Activated CD4-positive, alpha-beta T cell treated with anti-CD3 and anti-CD28 coated beads, Interleukin-2, Interleukin-6, amounts not matched to agents 100 ng/mL and 50 ng/mL, durations not matched to agents 16 hours and 8 hours (primary cell): ENCODE measurements at places on chromosomes 5 and 9.
A peak's percentile ranks its signal among the peaks of the same experiment; 100 is the strongest.

- DNase-seq, result no peak
These were observed 268.3 kb upstream of the WWC1 start for GRCh38 chr5:168023191-168023590.

- DNase-seq, result no peak
These were observed 7.1 kb upstream of the OCLN start for GRCh38 chr5:69485471-69485870.

- no peak for DNase-seq
These were observed 4.4 kb upstream of the IL4 start for GRCh38 chr5:132669455-132669820.

GRCh38 chr9:136234597-136234996, 11.0 kb downstream of the QSOX2 start:
- DNase-seq, result no peak

- DNase-seq, result peak; percentile 33
These were observed 1.4 kb downstream of the SLC26A2 start for GRCh38 chr5:149961957-149962409.

GRCh38 chr9:91211414-91211813, 150.3 kb downstream of the AUH start:
- DNase-seq, result no peak

- no peak for DNase-seq
These were observed 227.8 kb downstream of the PLK2 start for GRCh38 chr5:58232130-58232529.

- DNase-seq, result no peak
These were observed 10.6 kb downstream of the PDE8B start for GRCh38 chr5:77221115-77221514.

- no peak for DNase-seq
These were observed 67.4 kb downstream of the UNC13B start for GRCh38 chr9:35229066-35229778.

DNA sequence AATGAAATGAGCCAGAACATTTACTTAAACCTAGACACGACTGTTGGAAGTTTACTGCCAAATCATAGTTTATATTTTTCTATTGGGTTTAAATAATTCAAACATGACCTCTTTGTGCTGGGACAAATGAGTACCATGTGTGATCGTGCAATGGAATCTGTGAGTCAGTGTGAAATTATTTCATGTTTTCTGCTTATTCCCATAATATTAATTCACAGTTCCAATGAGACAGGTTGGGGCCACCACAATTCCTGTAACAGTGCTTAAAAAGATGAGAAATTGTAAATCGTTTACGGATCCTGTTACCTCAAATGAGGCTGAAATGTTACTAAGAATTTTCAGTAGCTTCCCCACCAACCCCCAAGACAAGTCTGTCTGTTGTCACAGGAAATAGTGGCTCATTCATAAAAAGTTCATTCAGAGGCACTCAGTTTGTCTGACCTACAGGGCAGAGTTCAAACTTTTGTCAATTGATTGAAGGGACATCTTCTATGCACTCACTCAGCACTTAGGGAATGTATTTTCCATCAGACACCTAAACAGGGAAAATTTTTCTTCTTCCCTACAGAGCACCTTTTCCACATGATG, 563.9 kb upstream of the ADAMTS16 start:
- no peak for DNase-seq

GRCh38 chr5:98941131-98941883, 12.5 kb upstream of the CHD1 start:
- no peak for DNase-seq

DNA sequence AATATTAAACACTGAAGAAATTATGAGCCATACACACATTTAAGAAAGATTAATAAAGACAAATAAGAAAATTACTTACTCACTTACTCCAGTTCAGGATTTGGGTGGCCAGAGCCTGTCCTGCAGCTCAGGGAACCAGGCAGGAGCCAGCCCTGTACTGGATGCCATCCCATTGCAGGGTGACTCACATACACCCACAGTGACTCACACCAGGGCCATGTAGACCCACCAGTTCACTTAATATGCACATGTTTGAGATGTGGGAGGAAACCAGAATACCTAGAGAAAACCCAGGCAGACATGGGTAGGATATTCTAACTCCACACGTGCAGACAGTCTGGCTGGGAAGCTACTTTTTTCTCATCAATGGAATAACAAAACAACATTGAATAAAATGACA, 49.6 kb upstream of the ADRB2 start:
- DNase-seq, result peak; percentile 20

DNA sequence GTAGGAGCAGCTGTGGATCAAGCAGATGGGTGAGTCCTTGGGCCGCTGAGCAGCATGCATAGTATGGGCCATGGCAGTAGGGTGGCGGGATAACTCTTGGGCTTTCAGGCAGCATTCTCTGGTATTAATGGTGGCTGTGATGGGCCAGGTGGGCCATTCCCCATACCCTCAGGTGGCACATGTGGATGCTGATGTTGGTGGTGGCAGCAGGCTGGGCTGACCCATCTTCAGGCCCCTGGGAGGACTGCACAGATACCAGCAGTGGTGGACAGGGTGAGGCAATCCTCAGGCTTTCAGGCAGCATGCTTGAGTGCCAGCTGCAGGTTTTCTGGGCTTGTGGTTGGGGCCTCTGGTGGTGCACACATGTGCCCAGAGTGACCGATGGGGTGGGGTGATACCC, 27.1 kb upstream of the C6 start:
- no peak for DNase-seq
